ENCODE measurements at places on chromosomes 12 and 14. TPM values are rescaled to one million over a fixed set of nuclear protein-coding genes. Genes with fewer than 3 reads are reported as not detected.
A peak's percentile ranks its signal among the peaks of the same experiment; 100 is the strongest.

The GPR135 gene
- 1.5 TPM for total RNA-seq

GRCh38 chr12:92503029-92503931 lies 199.5 kb upstream of the PLEKHG7 start:
- DNase-seq, result no peak

DNA sequence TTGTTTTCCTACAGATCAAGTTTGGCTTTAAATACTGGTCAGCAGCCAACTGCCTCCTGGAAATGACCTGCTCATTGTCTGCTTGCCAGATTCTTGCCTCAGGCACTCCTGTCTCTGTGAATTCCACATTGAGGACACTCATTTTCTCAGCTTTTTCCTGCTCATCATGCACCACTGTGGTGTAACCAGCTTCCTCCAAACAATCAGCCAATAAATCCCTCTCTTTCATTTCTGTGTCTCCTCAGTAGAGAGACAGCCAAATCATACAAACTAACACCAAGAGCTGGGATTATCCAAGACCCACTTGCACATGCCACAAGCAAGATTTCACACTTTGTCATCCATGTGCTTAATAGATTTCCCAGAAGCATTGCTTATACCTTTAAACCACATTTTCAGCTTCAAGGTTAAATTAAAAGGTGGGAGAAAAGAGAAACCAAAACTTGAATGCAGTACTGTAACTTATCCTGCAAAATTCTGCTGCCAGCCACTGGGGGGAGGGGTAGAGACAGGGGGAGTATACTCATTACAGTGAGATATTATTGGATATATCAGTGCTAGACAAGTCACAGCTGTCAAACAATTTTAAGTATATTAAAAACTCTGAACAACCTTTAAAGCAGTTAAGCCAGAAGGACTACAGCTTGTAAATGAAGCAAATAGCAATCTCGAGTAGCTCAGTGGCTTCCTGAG lies 105.0 kb downstream of the PPP2R5E start:
- peak; percentile 68 for DNase-seq

DNA sequence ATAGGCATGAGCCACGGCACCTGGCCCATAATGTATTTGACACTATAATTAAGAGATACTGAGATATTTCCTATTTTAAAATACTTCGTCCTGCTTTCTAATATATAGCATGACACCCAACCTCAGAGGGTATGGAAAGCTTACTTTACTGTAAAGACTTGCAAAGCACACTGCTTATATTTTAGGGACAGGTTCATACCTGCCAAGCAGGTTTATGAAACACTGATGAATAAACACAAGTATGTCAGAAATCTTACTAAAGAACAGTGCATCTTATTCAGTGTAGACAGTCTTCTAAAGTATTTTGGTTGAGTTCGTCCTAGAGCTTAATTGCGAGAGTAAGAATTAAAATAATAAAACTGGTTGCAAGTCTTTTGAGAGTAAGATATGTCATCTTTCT lies 65.4 kb downstream of the PPFIBP1 start:
- no peak for DNase-seq

DNA sequence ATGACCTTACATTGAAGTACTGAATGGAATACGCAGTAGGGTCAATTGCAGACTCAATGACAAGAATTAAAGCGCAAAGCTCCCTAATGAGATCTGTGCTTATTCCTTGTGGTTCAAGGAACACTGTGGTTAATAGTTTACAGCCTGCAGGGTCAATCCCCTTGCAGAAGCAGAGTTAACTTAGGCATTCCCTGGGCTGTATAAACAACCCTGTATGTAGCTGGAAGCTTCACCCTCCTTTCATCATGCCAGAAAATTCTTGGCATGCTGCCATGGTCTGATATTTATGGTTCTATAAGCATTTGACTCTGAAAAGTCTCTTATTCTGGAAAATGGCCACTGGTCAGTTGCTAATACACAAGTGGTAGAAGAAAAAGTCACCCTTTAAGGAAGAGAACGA lies 227.7 kb downstream of the NOVA1 start:
- DNase-seq, result no peak
